ENCODE measurements at places on chromosomes 2 and 18.

GRCh38 chr2:9231291-9232165, 24.9 kb downstream of the ASAP2 start:
- no peak for DNase-seq

- DNase-seq = no peak
These were observed 12.9 kb downstream of the WNT10A start for GRCh38 chr2:218893349-218894150.

GRCh38 chr18:58095655-58096054, 51.6 kb downstream of the NEDD4L start:
- DNase-seq = no peak

- DNase-seq = no peak
These were observed 188.9 kb upstream of the ITGA4 start for GRCh38 chr2:181268174-181268867.

- no peak for DNase-seq
These were observed 2.6 kb upstream of the RBM43 start for GRCh38 chr2:151264157-151264825.

DNA sequence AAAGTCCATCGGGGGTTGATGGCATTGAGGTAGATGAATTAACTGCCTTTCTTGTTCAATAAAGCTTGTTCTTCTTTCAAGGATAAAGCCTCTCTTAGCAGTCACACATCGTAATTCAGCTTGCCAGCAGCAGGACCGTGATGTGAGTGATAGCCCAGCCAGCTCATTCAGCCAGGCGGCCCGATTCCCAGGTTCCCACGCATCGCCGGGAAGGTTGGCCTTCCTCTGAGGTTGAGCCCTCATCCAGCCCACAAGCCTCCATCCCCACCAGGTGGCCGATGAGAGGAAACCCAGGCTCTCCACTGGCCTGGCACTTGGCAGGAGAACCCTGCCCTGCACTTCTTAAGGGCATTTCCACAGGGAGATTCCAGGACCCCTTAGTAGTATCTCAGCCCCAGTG, 4.7 kb downstream of the AGAP1 start:
- no peak for DNase-seq

DNA sequence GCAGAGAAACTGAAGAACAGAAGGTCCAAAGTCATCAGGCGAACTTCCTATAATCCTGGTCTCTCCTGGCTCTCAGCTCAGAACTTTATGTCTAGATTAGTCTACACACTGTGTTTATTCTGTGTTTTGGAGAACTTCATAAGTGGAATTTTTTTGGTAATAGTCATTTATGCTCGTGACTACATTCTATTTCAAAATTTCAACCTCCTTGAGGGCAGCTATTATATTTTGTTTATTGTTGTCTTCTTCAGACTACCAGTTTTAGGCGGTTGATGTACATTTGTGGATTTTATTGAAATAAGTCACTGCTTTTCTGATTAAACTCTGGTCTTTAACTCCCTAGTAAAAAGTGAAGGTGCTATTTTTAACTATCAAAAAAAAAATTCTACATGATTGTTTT, 816.6 kb downstream of the SATB2 start:
- no peak for DNase-seq

GRCh38 chr2:239259603-239260298, 141.1 kb downstream of the HDAC4 start:
- no peak for DNase-seq

- DNase-seq = no peak
These were observed 10.2 kb downstream of the RALB start for GRCh38 chr2:120262761-120263428.

DNA sequence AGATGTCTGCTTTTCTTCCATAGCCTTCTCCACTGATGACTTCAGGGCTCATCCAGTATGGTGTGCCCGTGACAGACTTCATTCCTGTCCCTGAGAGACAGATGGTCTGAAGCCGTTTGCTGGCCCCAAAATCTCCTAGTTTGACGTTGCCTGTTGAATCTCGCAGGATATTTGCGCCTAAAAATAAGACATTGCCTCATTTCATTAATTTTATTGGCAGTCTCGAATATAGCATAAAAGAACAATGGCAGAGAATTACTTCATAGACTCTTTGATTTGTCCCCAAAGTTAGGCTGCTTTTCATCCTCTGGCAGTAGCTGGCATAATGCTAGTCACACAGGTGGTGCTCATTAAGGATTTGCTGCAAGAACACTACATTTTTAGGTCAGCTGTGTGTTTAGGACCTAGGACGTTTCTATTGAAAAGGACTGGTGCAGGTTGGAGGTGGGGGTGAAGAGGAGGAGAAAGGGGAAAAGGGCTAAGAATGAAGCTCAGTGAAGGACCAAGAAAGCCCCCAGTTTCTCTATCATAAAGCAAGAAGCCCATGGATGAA, 14.7 kb upstream of the ERCC3 start:
- DNase-seq = no peak

- DNase-seq = no peak
These were observed 220.0 kb upstream of the CYP26B1 start for GRCh38 chr2:72367530-72368225.

- no peak for DNase-seq
These were observed 123.4 kb downstream of the FAM124B start for GRCh38 chr2:224278531-224278930.

DNA sequence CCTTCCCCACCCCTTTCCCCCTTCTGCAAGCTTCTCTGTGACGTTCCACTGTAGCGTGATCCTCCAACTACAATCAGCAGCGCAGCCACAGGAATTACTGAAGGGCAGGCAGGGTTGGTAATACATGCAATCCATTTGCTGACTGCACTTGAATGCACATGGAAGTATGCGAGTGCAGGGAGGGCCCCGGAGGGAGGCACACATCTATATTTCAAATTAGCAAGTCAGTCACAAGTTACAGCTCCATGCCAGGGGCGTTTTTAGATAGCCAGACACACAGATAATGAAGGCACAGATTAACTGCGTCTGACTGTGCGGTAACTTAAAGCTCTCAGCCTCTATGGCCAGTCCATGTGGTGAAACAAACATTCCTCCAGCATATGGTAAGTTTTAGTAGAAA, 209.2 kb upstream of the GATA6 start:
- no peak for DNase-seq

GRCh38 chr2:128377071-128377910, 58.6 kb upstream of the HS6ST1 start:
- no peak for DNase-seq

- DNase-seq = no peak
These were observed 133.4 kb downstream of the VAPA start for GRCh38 chr18:10047237-10047636.

GRCh38 chr2:230983566-230983965, 12.4 kb upstream of the SPATA3 start:
- no peak for DNase-seq

GRCh38 chr2:160934263-160934662, 226.0 kb upstream of the TANK start:
- no peak for DNase-seq

DNA sequence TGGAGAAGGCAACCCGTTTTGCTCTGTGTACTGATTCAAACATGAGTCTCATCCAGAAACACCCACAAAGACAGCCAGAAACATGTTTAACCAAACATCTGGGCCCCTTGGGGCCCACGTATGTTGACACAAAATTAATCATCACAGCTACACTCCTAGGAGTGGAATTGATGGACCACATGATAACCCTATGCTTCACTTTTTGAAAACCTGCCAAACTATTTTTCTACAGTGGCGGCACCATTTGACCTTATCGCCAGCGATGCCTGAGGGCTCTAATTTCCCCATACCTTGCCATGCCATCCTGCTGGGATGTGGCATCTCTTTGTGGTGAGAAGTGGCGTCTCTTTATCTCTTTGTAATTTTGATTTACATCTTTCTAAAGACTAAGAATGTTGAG, 38.5 kb downstream of the PSMG2 start:
- DNase-seq = peak; percentile 65

DNA sequence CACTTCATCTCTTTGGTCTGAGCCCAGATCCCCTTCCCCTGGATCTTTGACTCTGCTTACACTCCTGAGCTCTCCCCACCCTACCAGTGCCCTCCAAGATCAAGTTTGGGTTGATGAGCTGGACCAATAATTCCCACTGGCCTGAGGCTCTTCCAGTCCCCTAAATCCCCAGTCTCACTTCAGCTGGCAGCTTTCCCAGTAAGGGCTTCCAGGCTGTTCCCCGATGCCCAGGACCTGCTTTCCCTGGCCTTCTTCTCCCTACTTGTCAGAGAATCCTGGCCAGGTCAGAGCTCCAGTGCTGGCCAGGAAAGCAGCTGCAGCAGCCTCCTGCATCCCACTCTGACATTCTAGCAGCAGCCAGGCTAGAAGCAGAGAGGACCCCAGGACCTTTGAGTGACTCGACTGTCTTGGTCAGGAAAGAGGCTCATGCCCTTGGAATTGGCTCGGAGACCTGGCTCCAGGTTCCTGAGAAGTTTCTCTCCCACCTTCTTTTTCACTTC, 3.5 kb downstream of the WNT6 start:
- no peak for DNase-seq

GRCh38 chr18:13178976-13179375, 39.6 kb upstream of the LDLRAD4 start:
- no peak for DNase-seq

GRCh38 chr18:59149007-59149406, 9.3 kb downstream of the SEC11C start:
- DNase-seq = no peak

DNA sequence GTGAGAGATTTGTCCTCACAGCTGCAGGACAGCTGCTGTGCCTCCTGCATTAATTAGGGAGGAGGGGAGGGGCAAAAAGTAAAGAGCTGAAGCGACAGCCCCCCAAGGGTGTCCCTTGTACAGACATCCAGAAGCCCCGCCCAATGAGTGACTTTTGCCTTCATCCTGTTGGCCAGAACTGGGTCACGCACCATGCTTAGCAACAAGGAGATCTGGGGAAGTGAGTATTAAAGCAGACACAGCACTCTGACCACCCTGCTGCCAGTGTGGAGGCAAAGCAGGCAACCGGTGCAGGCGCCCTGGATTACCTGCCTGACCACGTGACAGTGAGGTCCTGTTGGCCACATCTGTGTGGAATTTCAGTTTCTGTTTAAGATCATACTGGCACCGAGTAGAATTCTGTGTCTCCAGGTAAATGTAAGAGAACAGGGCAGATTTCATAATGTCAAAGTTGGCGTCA, 21.5 kb upstream of the BIN1 start:
- peak; percentile 46 for DNase-seq

- DNase-seq = no peak
These were observed 7.4 kb downstream of the THNSL2 start for GRCh38 chr2:88177556-88177955.

- DNase-seq = no peak
These were observed 3.6 kb upstream of the DOK6 start for GRCh38 chr18:69397096-69397495.

DNA sequence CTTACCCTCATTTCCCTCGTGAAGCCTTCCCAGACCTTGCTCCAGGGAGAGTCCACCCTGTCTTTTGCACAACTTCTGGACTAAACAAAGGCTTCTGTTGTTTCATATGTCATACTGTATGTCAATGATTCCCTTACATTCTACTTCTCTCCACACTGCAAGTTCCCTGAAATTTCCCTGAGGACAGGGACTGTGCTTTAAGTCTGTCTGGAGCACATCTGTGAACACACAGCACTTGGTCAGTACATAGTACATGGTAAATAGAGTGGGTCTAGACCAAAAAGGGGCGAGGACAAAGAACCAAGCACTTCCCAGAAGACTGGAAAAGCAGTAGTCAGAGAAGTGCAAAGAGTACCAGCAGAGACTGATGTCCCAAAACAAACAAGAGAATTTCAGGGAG, 23.7 kb upstream of the IMPA2 start:
- no peak for DNase-seq

- no peak for DNase-seq
These were observed 104.8 kb downstream of the SP100 start for GRCh38 chr2:230520875-230521155.

DNA sequence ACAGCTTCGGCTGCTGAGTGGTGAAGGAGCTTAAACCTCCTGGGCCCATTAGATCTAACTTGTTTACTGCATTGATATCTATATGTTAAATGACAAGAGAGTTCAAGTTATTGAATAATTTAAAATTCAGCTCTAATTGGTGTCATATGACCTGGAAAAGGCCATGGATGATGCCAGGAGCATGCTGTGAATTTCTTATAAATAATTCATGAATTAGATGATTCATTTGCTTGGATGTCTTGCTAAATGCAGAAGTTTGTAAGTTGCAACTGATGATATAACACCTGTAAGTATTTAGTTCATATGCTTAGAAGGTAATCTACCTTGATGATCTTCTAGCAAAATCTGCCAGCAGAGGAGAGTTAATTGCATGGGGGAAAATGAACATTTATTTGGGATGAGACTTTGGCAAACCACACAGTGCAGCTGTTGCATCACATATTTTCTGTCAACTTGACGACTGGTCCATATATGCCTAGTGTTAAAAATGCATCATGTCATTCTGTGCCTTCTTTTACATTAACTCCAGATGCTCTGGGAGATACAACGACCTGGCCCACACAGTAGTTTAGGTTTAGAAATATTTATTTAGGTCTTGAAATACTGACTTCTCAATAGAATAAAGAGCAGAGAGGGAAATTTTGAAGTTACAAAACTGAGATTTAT, 226.3 kb downstream of the KIAA1328 start:
- no peak for DNase-seq

GRCh38 chr2:127901339-127902056, 15.7 kb upstream of the AMMECR1L start:
- no peak for DNase-seq

DNA sequence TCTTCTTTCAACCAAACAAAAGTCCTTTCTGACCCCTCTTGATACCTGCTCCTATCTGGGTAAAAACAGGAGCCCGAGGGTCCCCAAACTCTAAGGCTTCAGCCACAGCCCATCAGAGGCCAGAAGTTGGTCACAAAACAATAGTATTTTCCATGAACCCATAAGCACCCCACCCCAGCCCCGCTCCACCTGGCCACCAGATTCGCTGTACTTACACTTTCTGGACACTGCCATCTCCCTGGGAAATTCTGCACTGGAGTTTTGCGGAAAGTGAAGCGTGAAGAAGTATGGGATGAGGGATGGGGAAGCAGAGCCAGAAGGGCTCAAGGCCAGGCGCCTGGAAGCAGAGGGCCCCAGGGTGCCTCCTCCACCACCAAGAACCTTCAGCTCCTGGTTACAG, 5.2 kb upstream of the RUFY4 start:
- DNase-seq = no peak

DNA sequence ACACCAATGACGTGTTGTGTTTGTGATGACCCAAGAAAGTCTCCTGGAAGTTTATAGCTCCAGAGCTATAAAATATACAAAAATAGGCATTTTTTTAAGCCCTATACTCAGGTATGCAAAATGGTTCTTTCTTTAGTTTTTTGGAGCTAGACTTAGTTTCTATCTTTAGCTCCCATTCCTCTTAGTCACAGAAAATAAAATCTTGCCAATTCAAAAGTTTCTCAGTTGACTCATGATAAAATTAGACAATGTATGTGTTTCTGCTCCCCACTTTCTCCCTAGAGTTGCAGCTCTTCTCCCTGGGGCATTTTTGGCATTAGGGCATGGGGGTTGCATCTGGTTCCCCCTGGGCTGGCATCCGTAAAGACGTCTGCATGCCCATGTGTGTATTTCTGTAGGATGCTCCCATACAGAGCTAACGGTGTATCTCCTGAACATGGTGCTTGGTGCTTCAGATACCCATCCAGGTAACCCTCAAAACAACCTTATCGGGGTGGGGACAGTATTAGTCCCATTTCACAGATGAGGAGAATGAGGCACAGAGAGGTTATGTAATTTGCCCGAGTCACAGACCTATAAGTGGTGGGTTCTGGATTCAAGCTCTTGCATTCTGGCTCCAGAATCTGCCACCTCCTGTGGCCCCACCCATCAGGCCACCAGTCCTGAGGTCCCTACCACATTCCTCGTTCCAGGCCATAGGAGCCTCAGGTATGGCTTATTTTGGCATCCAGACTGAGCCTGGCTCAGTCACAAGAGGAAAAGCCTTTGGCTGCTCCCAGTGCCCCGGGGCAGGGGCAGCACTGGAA, 43.1 kb upstream of the ASAP2 start:
- DNase-seq = no peak

All from DMS153 (cell line).